Activated T-cell treated with anti-CD3 and anti-CD28 coated beads, Interleukin-2, amount 50 U/mL, for 72 hours (primary cell): ENCODE measurements at places on chromosomes 4 and X. TPM values are rescaled to one million over a fixed set of nuclear protein-coding genes. Genes with fewer than 3 reads are reported as not detected.
A peak's percentile ranks its signal among the peaks of the same experiment; 100 is the strongest.

SLC49A3 gene
- total RNA-seq, result 0.37 TPM

TCEAL2 gene
- total RNA-seq, result not detected

- DNase-seq, result no peak
Observed at GRCh38 chr4:7807351-7807921, 132.2 kb downstream of the AFAP1 start.

- no peak for DNase-seq
Observed at GRCh38 chr4:26418850-26419249, 71.4 kb downstream of the CCKAR start.

ASB12 gene
- 0.31 TPM for total RNA-seq

KLF8 gene
- 6.3 TPM for total RNA-seq

CCKAR gene
- total RNA-seq, result not detected

TRAM1L1 gene
- 0.19 TPM for total RNA-seq

C4orf50 gene
- 0.95 TPM for total RNA-seq

DNA sequence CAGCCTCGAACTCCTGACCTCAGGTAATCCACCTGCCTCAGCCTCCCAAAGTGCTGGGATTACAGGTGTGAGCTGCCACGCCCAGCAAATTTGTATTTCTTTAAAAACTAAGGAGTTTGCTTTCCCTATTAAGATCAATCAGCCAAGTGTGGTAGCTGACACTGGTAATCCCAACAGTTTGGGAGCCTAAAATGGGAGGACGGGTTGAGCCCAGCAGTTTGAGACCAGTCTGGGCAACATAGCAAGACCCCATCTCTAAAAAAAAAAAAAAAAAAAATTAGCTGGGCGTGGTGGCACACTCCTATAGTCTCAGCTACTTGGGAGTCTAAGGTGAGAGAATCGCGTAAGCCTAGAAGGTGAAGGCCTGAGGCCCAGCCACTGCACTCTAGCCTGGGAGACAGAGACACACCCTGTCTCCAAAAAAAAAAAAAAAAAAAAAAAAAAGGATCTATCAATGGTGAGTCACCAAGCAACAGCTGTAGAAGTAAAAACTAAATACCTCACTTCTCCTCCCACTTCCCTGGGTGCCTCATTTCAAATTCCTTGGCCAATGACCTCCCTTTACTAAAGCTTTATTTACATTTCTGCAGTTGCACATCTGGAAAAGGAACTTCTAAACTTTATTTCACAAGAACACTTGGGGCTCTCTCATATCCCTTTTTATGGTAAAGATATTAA lies 54.5 kb downstream of the LDB2 start:
- no peak for DNase-seq

HPSE gene
- total RNA-seq, result 15.3 TPM

GRCh38 chr4:103375278-103375677 lies 177.1 kb upstream of the CENPE start:
- DNase-seq, result no peak

DNA sequence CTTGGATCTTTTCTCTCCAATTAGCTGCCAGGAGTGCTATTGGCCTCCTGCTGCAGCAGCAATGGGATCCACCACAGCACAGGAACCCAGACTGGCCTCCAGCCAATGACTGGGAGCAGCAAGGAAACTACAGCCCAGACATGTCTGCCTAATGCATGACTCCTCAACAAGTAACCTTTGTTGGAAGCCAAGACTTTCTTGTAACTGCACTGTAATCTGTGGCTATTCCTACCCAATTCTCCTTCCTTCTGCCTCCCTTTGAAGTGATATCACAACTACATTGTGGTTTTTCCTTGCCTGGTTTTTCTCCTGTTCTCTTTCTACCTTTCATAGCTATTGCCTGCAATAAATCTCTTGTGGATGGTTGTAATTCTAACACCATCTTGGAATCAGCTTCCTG lies 39.8 kb downstream of the SNCA start:
- DNase-seq, result no peak

- DNase-seq, result no peak
Observed at GRCh38 chrX:120486786-120487185, 17.7 kb upstream of the LAMP2 start.

GRCh38 chrX:110310896-110311295 lies 7.0 kb downstream of the AMMECR1 start:
- peak; percentile 48 for DNase-seq

- no peak for DNase-seq
Observed at GRCh38 chr4:1177274-1178141, 5.1 kb upstream of the SPON2 start.

DNA sequence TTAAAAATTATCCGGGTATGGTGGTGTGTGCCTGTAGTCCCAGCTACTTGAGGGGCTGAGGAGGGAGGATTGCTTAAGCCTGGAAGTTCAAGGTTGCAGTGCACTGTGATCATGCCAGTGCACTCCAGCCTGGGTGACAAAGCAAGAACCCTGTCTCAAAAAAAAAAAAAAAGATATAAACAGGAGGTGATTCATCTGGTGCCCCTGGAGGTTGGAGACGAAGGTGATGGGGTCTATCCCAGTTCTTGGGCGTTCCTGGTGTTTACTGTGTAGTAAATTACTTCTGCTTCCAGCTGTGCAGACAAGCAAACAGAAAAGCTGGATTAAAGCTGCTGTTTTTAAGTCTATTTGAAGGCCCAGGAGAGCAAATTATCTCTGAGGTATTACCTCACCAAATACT lies 19.9 kb downstream of the GPKOW start:
- no peak for DNase-seq

GRCh38 chr4:99028187-99028586 lies 32.7 kb downstream of the METAP1 start:
- DNase-seq, result no peak

DNA sequence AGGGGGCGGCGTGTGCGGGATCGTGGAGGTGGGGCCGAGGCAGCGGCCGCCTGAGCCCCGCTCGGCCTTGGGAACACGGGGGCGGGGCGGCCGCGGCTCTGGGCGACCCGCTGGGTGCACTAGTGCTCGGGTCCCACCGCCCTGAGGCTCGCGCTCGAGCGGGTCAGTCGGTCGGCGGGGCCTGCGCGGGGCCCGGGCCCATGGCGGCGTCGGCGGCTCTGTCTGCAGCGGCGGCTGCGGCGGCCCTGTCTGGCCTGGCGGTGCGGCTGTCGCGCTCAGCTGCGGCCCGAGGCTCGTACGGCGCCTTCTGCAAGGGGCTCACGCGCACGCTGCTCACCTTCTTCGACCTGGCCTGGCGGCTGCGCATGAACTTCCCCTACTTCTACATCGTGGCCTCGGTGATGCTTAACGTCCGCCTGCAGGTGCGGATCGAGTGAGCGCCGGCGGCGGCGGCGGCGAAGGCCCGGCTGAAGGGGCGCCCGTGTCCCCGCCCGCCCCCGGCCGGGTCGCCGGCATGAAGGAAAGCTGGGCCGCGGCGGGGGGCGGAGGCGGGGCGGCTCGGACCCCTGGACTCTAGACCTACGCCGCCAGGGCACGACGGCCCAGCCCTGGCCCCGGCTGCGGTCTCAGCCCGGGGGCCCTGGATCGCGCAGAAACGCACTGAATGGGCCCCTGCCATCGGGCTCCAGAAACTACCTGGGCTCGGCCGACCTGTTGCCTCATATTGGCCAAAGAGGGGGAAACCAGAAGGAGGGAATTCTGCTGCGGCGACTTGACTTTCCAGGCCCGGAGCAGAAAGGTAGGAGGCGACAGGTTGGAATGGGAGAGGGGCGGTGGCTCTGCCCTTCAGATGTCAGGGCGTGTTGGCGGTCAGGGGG lies at the start of gene SMIM10L2A:
TSS of gene SMIM10L2A (plus strand) at position 13 of the 878 bp plus-strand sequence. CDS start at position 201, 188 bp downstream.
- peak; percentile 8 for DNase-seq

- DNase-seq, result no peak
Observed at GRCh38 chr4:177012918-177013545, 220.3 kb upstream of the VEGFC start.

- no peak for DNase-seq
Observed at GRCh38 chr4:107600436-107600835, 119.6 kb downstream of the PAPSS1 start.

S100P gene
- 18.0 TPM for total RNA-seq

GRCh38 chrX:135327299-135327698 lies 18.0 kb downstream of the ETDC start:
- DNase-seq, result no peak

DNA sequence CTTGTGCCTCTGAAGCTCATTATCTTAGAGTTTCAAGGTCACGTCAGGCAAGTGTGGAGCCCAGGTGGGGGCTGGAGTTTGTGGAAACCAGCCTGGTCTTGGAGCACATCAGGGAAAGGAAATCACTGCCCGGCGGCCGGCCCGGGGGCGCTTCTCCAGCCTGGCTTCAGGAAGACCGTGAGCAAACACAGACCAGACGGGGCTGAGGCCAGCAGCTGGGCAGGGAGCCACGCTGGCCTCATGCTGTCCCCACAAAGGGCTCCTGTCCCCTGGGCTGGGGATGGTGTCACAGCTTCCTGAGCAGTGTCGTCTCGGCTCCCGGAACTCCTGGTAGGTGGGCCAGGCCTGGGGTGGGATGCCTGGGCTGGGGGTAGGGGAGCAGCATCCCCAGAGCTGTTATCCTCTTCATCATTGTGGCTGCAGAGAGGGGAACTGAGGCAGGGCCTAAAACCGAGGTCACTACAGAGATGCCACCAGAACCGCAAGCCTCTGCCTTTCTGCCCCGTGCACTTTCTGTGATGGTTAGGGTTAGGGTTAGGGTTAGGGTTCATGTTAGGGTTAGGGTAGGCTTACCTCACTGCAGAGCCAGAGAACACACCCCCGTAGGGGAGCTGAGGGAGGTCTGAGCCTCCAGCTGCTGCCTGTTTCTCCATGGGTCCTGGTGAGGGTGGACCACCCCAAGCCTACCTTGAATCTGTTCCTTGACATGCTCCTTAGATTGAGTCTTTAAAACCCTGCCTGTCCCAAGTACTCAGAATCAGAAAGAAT lies 77.5 kb downstream of the HTRA3 start:
- DNase-seq, result no peak

GRCh38 chr4:61723492-61723891 lies 523.4 kb downstream of the ADGRL3 start:
- DNase-seq, result no peak

GRCh38 chr4:26484032-26484515 lies 6.2 kb downstream of the CCKAR start:
- DNase-seq, result no peak

GRCh38 chrX:150573702-150574101 lies 5.3 kb downstream of the MTM1 start:
- peak; percentile 63 for DNase-seq

- no peak for DNase-seq
Observed at GRCh38 chr4:73715659-73716058, 24.7 kb upstream of the CXCL8 start.

CXCL3 gene
- not detected for total RNA-seq

ADH6 gene
- not detected for total RNA-seq

DNA sequence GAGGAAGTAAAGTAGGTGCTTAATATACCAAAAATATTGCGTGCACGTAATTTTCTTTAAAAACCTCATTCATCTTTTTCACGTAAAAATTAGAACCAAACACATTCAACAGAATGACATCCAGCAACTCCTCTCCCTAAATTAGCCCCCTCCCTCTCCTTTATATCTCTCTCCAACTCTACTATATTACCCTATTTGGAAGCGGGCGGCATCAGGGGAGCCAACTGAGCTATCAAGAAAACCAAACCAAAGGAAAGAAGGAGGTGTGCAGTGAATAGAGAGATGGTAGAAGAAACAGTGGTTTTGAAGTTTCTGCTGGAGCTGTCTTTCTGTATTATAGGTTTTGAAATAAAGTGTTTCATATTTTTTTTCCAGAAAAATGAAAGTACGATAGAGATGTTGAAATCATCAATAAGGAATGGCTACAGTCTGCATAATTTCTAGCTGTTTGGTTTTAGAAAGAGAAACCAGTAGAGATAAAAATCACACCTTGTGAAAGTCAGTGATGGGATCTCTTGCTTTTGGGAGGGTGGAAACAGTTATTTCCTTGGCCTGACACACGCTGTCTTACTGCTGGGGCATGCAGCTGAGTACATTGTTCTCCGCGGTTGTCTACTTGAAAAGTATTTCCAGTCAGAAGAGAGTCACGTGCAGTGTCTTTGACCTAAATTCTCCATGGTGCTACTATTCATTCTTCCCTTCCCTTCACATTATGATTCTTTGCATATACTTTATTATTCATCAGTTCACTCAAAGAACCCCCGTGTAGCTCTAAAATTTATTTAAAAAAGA lies 94.1 kb upstream of the WDR17 start:
- DNase-seq, result no peak

DGAT2L6 gene
- total RNA-seq, result not detected

DNA sequence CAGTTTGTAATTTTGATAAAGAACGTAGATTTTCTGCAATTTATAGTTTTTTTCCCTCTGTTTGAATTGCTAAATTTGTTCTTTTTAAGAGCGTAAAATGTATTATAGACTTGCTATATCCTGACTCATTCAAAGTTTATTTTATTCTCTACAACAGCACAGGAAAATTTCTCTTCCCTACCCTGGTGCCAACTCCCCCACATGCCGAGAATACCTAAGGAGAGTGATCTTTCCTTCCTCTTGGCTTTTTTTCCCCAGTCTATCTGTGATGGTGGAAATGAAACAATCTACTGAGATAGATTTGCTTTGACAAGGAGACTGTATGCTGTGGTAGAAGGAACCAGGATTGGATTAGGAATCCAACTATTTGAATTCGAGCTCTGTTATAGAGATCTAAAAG lies 271.6 kb downstream of the TLL1 start:
- DNase-seq, result no peak

GRCh38 chrX:28609917-28610613 lies 22.8 kb downstream of the IL1RAPL1 start:
- DNase-seq, result no peak

SPIN2B gene
- 10.6 TPM for total RNA-seq
